ENCODE measurements at places on chromosomes 2 and 18.

- DNase-seq, result no peak
Observed at GRCh38 chr2:157216286-157216965, 41.1 kb upstream of the GALNT5 start.

GRCh38 chr2:202152104-202152715 lies 79.2 kb downstream of the KIAA2012 start:
- no peak for DNase-seq

DNA sequence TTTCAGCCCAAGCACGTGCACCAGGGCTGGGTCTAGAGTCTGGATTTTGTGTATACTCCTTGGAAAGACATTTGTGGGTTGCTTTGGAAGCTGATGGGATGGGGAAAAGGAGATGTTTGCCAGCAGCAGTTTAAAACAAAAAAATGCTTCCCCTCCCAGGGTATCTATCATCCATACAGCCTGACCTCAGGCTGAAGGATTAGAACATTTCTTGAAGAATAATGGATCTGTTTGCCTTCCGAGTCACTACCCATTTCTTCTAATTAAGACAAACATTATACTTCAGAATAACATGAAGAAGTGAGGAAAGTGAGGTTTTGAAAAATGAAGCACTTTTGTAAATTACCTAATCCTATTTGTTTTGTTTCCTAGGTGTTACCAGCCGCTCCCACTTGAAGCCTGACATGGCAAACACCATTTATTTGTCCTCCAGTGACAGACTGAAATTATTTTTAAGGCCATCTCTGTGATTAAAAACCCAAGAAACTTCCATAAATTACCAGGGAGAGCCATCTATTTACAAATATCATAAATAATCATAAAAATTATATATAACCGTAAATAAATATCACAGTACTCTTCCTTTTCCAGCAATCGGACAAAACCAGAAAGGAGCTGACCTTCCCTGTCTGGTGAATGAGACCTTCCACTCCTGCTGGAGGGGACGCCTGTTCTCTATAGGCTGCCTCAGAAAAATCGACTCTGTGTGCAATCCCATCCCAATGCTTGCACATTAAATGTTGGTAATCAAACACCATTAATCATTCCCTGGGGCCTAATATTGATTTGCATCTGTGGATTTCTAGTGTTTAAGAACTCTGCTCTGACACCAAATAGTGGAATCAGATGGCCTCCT lies 106.8 kb downstream of the C1D start:
- DNase-seq, result no peak

DNA sequence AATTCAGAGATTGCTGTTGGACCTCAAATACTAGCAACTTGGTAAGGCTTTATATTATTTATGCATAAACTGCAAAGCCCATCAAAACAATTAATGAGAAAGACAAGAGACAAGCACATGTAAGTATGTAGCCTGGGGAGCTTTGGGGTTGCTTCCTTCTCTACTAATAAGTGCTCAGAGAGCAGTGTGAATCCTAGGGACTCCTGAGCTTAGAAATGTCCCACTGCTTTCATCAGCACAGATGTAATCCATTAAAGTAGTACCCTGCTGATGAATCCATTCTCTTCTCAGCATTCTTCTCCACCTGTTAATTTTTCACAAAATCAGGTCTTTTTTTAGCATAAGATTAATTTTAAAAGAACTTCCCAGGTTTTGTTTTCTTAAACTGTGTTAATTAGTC lies 485.6 kb downstream of the PTH2R start:
- DNase-seq, result no peak

- DNase-seq, result no peak
Observed at GRCh38 chr2:162028511-162028910, 45.5 kb downstream of the DPP4 start.

- no peak for DNase-seq
Observed at GRCh38 chr2:174259981-174260380, 11.6 kb upstream of the OLA1 start.

DNA sequence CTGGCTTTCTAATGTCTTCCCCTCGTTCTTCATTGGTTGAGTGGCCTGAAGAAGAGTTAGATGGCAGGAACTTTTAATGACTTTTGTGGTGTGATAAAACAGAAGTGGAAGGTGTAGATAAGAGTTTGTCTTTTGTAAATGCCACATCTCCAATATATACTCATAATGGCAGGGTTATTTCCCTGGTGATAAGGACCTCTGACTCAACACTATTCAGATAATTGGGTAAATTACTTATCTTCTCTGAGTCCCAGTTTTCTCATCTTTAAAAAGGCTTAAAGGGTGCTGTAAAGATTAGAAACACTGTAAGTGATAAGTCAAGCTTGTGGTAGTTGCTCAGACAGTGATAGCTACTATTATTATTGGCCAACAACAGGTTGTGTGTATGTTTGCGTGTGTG lies 9.5 kb downstream of the KLHL14 start:
- no peak for DNase-seq

- DNase-seq, result no peak
Observed at GRCh38 chr2:105344704-105345345, 7.5 kb downstream of the C2orf49 start.

GRCh38 chr2:106878206-106878605 lies 7.8 kb downstream of the ST6GAL2 start:
- no peak for DNase-seq

DNA sequence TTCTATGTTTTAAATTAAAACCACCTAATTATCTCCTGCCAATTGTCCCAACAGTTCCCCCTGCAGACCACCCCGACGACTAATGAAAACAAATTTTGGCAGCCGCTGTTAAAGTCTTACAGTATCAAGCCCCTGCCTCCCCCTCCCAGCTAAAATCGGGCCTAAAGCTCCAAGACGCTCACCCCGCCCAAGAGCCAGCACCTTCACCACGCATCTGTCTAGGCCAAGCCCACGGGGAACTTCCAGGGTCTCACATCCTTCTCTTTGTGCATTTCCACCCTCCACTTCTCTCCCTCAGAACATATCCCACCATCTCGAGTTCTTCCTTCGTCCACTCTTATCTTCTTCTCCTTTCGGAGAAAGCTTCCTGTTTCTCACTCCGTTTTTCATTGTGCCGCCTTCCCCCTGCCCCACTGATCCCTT lies 445 bp downstream of the PRPF40A start:
- DNase-seq, result peak; percentile 22

GRCh38 chr2:95315801-95316411 lies 18.8 kb downstream of the KCNIP3 start:
- DNase-seq, result no peak

DNA sequence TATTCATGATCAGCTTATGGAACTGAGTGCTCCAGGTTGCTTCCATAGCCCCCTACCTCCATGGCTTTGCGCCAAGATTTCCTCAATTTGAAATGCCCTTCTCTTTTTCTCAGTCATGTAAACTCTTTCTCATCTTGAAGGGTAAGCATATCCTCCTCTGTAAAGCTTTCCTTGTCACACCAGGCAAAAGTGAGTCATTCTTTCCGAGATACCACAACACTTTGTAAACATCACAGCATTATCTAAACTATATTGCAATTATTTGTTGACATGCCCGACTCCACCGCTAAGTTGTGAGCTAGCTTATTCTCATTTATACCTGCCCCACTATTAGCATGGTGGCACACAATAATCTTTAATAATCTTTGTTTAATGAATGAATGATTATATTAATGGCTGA lies 419.5 kb upstream of the CHST9 start:
- DNase-seq, result no peak

DNA sequence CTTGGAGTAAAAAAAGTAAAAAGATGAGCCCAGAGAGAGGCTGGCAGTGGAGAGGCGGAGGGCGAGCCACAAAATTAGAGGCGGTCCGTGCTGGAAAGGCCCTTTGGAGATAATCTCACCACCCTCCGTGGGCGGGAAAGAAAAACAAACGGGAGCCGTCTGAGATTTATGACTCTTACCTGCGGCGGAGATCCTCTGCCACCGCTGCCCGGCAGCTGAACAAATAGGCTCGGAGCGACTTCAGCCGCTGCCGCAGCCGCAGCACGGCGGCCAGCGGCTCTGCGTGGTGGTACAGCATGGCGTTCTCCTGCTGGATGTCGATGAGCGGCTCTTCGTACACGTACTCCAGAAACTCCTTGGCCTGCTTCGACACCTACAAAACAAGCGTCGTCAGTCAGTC lies 94.6 kb downstream of the PLEKHM3 start:
- no peak for DNase-seq

- no peak for DNase-seq
Observed at GRCh38 chr2:134713176-134713575, 5.6 kb downstream of the TMEM163 start.

DNA sequence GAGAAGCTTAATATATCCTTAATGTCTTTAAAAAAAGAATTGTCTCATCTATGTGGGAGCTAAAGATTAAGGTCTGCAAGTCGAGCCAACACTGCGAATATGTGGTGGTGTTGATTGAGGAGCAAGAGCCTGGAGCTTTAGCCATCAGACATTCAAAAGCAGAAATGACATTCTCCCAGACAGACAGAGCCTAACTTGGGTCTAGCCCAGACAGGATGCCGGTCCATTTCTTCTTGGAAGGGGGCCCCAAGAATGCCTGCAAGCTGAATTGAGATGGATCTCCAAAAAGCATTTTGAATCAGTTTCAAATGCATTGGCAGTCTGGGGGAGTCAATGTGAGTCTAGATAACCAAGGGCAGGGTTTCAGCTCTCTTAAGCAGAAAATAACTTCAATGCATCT lies 30.1 kb upstream of the EML4 start:
- no peak for DNase-seq

DNA sequence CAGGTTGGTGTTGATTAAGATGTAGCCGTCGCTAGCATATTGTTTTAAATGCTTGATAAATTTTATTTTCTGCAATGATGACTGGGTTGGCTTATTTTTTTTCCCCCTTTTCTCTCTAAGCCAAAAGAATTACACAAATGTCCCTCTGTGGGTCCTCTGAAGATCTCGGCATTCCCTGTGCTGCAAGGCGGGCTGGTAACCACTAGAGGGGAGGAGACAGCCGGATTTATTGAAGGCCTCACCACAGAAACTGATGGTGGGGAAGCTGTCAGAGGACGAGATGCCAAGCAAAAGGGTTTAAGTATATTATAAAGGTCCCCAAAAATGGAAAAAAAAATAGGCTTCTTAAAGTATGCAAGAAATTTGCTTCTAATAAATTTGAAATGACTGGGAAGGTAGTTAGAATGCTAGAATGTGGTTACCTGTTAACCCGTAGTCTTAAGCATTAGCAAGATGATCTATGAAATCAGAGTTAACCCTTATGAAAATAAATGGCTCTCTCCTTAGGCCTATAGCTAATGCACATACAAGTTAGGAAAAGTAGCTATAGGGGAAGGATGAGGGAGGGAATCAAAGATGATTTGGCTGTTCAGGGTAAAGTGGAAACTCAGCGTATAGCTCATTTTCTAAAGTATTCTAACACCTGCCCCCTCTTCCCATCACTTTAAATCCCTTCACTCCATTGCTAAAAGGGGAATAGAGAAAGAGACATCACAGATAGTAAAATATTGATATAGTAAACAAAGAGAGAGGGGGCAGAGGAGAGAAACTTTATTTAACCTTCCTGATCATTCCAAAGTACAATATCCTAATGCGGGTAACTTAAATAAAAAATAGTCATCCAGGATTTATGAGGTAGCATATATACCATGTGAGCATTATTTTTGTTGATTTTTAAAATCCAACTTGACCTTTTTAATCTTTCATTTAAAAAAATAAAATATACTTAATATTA lies 894.5 kb upstream of the POU3F3 start:
- DNase-seq, result no peak

GRCh38 chr2:16871411-16871810 lies 205.8 kb upstream of the CYRIA start:
- DNase-seq, result no peak

DNA sequence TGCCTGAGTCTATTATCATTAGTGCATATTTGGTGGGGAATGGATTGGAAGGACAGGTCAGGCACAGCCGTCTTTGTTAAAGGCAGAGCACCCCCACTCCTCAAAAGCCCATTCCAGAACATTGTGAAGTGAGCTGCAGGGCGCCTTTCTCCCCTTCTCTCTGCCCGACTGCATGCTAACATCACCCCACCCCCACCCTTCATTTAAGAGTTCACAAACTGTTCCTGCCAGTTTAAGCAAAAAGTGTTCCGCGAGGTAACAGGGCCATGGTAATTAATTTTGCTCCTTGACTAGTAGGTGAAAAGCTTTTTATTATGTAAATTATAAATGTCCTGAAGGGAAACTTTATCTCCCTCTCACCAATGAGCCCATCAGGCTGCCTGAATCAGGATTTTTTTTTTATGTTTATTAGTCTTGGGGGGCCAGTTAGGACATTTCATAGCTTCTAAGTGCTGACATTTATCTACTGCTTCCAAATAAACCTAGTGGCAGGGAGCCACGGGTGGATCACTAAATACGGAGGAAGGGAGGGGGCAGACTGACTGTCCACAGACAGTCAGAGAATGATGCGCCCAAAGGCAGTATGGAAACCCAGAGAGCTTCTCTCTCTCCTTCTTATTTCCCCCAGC lies 99.4 kb downstream of the FTCDNL1 start:
- DNase-seq, result no peak

DNA sequence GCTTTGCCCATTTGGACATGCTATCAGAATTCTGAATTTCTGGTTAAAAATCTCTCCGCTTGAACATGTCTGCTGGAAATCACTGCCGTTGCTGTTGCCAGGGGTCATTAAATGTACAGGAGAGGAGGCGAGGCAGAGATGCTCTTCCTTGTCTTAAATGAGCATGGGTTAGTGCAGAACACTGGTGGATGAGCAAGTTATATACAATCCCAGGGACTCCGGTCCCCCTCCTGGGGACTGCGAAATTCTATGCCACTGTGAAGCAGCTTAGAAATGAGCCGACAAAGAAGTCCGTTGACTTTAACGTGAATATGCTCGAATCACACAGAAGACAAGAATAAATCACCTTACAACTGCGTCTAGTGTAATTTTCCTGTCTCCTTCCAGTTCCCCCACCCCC lies 95.1 kb upstream of the KLHL14 start:
- DNase-seq, result no peak

DNA sequence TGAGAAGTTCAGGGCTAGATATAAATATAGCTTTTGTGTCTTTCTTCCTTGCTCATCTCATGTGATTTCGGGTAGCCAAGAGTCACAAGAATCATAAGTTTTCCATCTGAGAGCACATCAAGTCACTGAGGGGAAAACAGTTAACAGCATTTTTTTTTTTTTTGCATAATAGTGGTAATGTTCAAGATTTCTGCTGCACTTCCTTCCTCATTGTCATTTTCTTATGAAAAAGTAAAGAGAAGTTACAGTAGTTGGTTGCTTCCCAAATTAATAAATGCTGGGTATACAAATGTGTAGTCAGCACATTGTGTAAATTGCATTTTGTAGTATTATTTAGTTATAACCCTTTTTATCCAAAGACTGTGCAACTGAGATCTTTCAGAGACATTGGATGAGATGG lies 93.6 kb downstream of the ZEB2 start:
- DNase-seq, result no peak

- DNase-seq, result no peak
Observed at GRCh38 chr2:238296638-238297457, 8.4 kb upstream of the PER2 start.

GRCh38 chr2:207513551-207514257 lies 16.1 kb upstream of the CREB1 start:
- DNase-seq, result no peak

DNA sequence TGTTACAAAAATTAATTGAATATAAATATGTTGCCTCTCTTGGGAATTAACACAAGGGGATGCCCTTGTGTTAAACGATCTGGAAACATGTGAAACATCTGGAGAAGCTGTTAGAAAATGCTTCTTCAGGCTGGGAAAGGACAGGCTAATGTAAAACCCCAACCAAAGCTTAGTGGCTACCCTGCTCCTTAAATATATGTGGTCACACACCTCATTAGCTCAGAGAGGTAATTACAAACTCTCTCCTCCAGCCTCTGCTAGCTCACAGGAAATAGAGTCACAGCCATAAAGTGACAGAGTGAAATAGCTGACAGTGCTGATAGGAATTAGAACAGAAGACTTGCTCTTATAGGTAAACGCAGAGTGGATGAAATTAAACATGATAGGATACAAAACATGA lies 155.9 kb downstream of the RAB3GAP1 start:
- DNase-seq, result no peak
